ENCODE measurements at places on chromosomes 12 and 14.
A peak's percentile ranks its signal among the peaks of the same experiment; 100 is the strongest.

DNA sequence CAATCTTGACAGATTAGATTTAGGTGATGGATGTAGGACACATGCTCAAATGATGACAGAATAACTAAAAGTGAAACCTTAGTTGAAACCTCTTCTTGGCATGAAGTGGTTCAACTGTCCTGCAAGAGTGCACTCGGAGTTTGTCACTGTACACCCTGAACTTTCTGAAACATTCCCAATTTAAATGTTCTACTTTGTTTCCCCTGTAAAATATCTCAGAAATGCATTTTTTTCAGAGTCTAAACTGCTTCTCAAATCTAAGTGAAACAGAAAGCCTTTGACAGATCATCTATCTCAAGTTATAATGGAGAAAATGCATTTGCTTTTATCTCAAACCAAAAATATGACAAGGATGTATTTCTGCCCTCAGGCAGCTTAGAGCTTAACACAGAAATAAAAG is 66.0 kb downstream of the BHLHE41 start:
- DNase-seq = no peak
- peaks cover 8% of the 10 kb centered on the region for H3K4me1 ChIP-seq
- no peaks in the 10 kb centered on the region for H3K27me3 ChIP-seq

DNA sequence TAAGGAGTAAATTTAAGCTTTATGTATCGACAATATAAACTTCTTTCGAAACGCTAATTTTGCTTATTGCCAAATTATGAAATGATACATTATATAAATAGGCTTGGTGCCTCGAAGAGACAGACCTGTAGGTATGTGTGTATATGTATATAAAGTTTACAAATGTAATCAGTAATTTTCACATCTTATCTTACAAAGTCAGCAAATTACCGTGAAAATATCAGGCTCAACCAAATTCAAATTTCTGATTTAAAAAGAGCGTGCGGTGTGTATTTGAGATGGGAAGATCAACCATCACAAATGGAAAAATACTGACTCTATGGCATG is 605 bp downstream of the ZCRB1 start:
- peaks cover 28% of the 10 kb centered on the region for H3K4me1 ChIP-seq
- H3K36me3 ChIP-seq = peaks cover 3% of the 10 kb centered on the region
- H3K27me3 ChIP-seq = no peaks in the 10 kb centered on the region
- H3K27ac ChIP-seq = peak overlapping the region; percentile 85

GRCh38 chr14:73238424-73238852 is 1.1 kb downstream of the PAPLN start:
- peak overlapping the region; percentile 46 for H3K27ac ChIP-seq
- no peaks in the 10 kb centered on the region for H3K36me3 ChIP-seq
- no peak for DNase-seq
- no peaks in the 10 kb centered on the region for H3K27me3 ChIP-seq
- H3K4me1 ChIP-seq = peaks cover 60% of the 10 kb centered on the region
- peak overlapping the region; percentile 50 for H3K4me3 ChIP-seq

GRCh38 chr14:32044454-32044853 is 32.6 kb upstream of the ARHGAP5 start:
- no peak overlapping the region for H3K27ac ChIP-seq
- no peaks in the 10 kb centered on the region for H3K27me3 ChIP-seq
- no peak for DNase-seq
- H3K36me3 ChIP-seq = no peaks in the 10 kb centered on the region

- H3K4me3 ChIP-seq = no peak overlapping the region
- H3K4me1 ChIP-seq = no peaks in the 10 kb centered on the region
- no peak overlapping the region for H3K27ac ChIP-seq
- DNase-seq = no peak
- H3K27me3 ChIP-seq = no peaks in the 10 kb centered on the region
- no peaks in the 10 kb centered on the region for H3K36me3 ChIP-seq
These were observed 28.9 kb upstream of the NUDT4 start for GRCh38 chr12:93348575-93349435.
